ENCODE measurements at places on chromosomes 7 and 10.
A peak's percentile ranks its signal among the peaks of the same experiment; 100 is the strongest.

DNA sequence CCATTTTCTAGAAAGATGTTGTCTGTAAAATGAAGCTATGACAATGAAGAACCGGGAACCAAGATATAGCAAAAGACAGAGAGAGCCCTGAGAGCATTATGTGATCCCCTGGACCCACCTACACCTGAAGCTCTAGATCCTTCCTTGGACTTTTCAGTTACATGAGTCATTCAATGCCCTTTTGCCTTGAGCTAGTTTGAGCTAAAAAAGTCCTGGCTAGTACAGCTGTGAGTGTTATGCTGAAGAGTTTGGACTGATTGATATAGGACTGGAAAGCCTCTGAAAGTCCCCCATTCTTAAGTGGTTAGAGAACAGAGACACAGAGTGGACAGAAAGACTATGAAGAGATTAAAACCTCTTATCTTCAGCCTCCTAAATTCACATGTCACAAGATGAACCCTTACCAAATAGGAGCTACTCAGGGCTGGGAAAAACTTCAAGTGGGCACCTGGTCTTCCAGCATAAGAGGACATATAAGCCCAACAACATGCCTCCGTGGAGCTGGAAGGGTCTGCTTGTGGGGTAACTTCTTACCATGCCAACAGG, 386.8 kb upstream of the NFE2L3 start:
- DNase-seq = no peak

- DNase-seq = peak; percentile 30
Measured at GRCh38 chr7:45920502-45921380, at the start of gene IGFBP3. Gene IGFBP3 (minus strand): TSS chr7:45921272. CDS start chr7:45921140, 132 bp downstream.

DNA sequence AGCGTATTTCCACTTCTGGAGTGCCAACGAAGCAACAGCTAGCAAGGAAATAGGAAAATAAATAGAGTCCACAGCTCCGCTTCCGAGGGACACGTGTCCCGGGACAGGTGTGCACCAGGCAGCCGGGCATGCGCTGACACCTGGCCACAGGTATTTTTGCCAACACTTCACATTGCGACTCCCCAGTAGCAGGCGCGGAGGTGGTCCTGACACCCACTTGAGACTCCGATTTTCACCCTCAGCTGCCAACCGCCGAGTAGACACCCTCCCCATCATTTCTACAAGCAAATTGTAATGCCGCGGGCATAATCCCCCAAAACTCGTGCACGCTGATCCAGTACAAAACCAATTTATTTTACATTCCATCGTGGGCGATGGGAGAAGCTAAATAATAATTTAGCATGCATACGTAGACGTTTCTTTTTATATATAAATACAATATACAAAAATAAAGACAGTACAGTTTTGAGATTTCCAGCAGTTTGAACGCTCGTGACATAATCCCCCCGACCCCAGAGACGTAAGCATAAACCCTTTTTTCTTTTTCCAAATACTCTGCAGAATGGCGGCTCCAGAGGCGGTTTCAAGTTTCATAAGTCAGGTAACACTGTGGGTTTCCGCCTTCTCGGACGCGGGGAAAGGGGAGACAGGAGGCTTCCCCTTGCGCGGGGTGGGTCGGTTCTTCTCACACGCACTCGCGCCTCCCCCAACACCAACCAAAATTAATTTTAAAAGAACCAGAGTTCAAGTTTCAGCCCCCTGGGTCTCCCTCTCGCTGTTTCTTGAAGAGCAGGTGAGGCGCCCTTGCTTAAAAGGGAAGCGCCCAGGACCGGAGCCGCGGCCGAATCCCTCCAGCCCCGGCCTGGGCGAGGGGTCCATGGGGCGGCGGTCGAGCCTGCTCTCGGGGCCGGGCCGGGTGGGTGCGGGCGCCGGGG, 5.7 kb downstream of the MNX1 start:
- no peak for DNase-seq

GRCh38 chr10:132698761-132699391, 87.1 kb downstream of the NKX6-2 start:
- no peak for DNase-seq

GRCh38 chr10:191703-192518, 56.7 kb downstream of the ZMYND11 start:
- DNase-seq = no peak

- DNase-seq = no peak
Measured at GRCh38 chr7:55965805-55966421, 1.5 kb downstream of the NIPSNAP2 start.

DNA sequence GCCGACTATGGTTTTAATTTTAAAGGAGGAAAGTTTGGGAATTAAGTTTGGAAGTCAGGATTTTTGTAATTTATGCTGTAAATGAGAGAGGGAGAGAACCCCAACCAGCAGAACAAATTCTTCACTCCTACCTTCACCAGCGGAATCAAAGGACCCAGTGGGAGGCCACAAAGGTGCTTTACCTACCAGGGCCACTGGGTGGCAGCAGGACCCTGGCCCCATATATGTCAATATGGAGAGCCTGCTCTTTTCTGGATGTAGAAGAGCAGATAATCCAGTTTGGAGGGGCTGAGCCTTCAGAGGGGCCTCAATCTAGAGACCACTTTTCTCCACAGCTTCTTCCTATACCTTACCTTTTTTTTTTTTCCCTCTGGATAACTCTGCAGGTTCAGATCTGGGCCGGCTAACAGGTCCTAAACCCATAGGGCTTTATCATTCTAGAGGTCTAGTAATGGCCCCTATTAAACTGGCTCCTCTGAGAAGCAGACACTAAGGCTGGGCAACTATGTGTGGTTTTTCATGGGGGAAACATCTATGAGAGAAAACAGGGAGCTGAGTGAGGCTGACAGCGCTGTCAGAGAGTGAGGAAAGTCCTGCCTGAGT, 8.5 kb upstream of the SCD start:
- DNase-seq = peak; percentile 84

GRCh38 chr7:90654718-90655427, 58.8 kb downstream of the CDK14 start:
- DNase-seq = no peak

- no peak for DNase-seq
Measured at GRCh38 chr7:68601826-68602225, 996.4 kb upstream of the AUTS2 start.

DNA sequence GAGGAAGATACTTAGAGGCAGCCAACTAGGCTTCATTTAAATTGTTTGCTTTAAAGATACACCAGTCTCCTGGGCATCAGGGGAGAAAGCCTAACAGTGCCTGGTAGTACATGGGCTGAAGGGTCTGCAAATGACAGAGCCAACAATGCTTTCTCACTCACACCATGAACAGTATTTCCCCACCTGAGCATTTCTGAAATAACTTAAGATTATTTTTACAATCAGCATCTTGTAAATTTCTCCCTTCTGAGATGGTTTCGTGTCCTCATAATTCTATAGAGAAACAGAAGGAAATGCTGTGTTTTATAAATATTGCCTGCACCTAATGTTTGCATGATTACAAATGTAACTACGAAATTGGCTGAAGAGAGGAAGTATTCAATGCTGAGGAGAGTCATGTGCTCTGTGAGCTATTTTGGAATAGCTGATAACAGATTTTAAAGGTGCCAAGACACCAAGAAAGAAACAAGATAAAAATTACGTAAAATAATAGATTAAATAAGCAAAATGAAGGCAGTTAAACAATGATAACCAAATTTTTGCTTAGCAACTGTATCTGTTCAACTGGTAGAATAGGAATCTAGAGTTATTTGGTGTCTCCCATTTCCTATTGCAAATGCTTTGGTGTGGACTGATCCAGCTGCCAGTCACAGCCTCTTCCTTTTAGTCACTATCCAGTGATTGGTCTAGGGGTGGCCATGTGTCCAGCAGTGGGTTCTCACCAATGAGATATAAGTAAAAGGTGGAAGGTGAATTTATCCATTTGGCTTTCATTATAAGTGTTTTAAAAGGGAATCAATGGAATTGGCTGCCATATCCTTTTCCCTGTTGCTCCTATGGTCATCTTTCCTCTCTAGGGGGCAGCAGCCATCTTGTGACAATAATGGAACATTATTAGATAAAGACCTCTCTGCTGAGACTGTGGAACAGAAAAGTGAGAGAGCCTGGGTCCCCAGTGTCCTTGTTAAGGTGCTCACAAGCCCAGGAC, 167.9 kb upstream of the SLC26A5 start:
- DNase-seq = no peak

GRCh38 chr10:37937864-37938263, 38.6 kb downstream of the ZNF25 start:
- DNase-seq = no peak

GRCh38 chr10:61028861-61029361, 84.9 kb upstream of the RHOBTB1 start:
- DNase-seq = no peak

DNA sequence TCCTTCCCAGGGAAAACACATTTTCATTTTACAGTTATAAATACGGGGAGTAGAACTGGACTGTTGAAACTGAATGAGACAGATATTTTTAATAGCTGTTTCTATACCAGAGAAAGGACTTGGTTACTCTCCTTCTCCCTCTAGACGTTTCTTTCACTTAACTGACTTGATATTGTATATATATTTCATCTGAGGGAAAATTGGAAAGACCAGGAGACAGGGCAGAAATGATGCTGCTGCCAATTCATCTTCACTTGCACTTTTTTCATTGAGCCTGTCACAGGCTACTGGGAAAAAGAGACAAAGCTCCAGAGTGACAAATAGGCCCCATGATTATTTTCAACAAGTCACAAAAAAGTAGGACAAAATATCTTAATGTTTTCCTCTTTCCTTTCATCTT, 636.0 kb upstream of the TPK1 start:
- no peak for DNase-seq

GRCh38 chr7:45655539-45655938, 81.4 kb downstream of the ADCY1 start:
- no peak for DNase-seq

- no peak for DNase-seq
Measured at GRCh38 chr10:29248158-29248557, 40.7 kb upstream of the LYZL1 start.

DNA sequence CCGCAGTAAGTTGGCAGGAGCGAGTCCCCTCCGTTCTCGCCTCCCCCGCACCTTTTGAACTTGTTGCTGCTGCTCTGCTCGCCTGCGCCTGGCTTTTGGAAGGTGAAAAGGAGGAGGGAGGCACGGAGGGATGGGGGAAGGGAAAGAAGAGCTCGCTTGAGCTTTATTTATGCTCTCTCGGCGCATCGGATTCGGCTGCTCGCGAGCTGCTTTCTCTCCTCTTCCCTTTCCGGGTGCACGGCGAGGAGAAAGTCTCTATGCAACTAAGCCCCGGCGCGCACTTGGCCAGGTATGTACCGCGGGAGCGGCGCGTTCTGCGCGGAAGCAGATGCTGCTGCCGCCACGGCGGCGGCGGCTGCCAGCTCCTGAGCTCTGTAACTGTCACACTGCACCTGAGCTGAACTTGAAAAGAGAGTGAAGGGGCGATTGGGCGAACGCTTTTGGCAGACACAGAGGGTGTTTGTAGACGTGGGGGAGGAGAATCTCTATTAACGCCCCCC, 551 bp downstream of the KCND2 start:
- peak; percentile 11 for DNase-seq

GRCh38 chr7:129464194-129464593, 30.0 kb downstream of the STRIP2 start:
- no peak for DNase-seq

DNA sequence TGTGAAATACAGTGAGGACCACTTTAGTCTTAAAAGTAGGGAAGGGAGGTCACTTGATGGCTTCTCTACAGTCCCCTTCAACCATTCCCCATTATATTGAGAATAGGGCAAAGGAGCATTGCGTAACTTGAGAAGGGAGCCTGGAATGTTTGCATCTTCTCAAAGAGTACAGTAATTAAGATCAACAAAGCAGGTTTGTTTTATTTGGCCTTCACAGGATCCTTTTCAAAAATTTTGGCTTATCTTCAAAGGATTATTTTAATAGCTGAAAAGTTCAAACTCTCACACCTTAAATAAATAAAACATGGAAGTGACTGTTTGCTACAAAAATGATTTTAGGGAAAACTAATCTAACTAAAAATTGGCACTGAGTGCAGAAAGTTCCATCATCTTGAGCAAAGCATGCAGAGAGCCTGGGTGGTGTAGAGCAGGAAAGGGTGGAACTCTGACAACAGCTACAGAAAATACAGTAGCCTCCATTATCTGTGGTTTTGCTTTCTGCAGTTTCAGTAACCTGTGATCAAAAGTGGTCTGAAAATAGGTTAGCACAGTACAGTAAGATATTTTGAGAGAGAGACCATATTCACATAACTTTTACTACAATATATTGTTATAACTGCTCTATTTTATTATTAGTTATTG, 214.0 kb downstream of the MDFIC start:
- DNase-seq = no peak

DNA sequence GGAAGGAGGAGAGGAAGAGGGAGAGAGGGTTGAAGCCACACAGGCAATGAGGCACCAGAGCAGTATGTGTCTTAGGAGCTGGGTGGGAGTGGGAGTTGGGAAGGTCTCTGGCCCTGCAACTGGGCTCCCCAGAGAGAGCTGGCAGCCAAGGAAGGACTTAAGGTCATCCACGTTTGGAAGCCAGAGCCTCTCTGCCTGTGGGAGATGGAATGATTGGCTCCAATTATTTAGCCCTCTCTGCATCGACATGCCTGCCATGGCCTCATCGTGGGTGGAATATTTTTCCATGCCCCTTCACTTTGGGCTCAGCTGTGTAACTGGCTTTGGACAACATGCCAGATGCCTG, 478.5 kb downstream of the RPS24 start:
- no peak for DNase-seq

DNA sequence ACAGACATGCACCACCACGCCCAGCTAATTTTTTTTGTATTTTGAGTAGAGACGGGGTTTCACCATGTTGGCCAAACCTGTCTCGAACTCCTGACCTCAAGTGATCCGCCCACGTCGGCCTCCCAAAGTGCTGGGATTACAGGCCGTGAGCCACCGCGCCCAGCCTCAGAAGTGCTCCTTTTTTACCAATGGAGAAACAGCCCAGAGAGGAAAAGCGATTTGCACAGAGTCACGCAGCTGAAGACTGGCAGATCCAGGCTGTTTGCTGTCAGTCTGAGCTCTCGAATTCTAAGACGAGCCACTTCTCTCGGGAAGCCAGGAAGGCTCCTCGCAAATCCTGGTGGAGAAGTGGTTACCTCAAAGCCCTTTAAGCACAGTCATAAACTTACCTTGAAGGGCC, 57.4 kb upstream of the SDK1 start:
- DNase-seq = no peak

DNA sequence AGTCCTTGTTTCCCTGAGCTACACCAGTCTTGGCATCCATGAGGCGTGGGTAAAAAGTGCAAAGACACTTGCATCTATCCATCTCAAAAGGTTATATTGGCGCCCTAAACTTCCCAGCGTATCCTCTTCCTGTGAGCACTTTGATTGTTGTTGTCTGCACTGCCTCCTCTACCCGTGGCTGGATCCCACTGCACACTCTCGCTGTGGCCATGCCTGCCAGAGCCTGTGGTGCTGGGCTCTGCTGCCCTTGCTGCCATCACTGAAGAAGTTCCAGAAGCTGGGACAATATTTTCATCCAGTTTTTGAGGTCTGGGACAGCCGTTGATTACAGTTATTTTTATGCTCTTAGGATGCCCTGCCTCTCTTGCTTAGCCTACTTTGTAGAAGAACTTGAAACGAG, 85.3 kb upstream of the PCGF5 start:
- no peak for DNase-seq

DNA sequence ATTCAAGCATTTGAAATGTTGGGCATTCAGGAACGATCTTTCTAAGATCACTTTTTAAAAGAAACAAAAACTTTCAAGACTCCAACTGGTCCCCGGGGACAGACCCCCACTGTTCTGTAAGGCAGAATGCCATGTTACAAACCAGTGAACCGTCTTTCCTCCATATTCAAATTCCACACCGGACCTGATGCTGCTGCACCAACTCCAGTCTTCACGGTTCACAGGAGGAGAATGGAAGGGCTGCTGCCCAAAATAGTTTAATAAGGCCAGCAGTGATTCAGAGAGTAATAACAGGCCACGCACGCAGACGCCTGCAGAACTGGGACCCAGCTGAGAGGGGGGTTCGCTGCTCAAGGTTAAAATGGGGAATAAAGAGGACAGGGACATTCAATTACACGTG, 47.2 kb downstream of the OSBPL3 start:
- no peak for DNase-seq

All from stimulated activated CD4-positive, alpha-beta T cell treated with anti-CD3 and anti-CD28 coated beads, Interleukin-15, amount 100 ng/mL, for 24 hours (primary cell).